Putamen (tissue), 1 donor: ENCODE measurements at places on chromosomes 1 and 21.

GRCh38 chr1:93427656-93428055, 20.3 kb upstream of the FNBP1L start:
- no peak for DNase-seq

DNA sequence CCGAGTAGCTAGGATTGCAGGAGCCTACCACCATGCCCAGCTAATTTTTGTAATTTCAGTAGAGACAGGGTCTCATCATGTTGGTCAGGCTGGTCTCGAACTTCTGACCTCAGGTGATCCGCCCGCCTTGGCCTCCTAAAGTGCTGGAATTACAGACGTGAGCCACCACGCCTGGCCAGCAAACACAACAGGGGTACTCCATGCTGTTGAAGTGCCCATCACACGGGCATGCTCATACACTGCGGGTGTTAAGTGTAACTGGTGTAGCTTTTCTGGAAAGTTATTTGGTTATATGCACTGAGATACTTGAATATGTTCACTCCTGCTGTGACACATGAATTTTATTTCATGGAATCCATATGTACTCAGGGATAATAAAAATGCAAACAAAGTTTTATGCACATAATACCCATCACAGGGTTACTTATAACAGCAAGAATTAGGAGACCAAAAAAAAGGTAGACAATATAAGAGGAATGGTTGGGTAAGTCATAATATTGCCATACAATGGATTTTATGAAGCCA, 9.2 kb downstream of the SRSF4 start:
- no peak for DNase-seq

- no peak for DNase-seq
These were observed 5.1 kb upstream of the GNG12 start for GRCh38 chr1:67838180-67838910.

GRCh38 chr1:206801467-206801866, 29.2 kb upstream of the IL10 start:
- no peak for DNase-seq

DNA sequence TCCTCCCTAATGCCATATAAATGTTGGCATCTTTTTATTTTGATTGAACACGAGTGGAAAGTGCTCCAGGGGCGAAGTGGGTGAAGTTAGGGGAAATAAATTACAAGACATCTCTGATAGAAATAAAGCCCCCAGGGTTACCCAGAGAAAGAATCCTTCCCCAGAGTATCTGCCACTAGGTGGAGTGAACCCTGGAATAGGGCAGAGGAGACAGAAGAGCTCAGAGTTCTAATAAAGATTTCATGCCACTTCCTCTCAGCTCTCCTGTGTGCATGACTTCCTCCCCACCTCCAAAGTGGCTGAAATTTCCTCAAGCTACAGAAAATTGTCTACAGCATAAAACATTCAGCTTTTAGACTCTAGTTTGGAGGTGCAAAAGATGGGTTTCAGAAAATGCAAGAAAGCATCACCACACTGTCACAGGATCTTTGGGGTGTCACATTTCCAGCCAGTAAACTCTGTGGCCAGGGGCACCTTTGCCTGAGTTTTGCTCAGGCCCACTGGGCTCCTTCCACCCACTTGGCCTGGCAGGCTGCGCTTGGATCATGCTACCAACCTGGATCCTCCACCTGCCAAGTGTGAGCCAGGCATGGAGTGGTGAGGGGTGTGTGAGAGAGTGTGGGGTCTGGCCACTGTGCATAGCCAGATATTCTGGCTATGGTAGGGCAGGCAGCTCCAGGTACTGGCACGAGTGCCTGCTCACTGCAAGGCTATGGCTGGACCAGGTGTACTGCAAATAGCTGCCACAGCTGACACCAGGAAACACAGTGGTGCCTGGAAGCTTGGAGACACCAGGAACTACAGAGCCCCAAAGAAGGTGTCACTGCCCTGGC, 208.8 kb upstream of the USP25 start:
- DNase-seq = no peak

DNA sequence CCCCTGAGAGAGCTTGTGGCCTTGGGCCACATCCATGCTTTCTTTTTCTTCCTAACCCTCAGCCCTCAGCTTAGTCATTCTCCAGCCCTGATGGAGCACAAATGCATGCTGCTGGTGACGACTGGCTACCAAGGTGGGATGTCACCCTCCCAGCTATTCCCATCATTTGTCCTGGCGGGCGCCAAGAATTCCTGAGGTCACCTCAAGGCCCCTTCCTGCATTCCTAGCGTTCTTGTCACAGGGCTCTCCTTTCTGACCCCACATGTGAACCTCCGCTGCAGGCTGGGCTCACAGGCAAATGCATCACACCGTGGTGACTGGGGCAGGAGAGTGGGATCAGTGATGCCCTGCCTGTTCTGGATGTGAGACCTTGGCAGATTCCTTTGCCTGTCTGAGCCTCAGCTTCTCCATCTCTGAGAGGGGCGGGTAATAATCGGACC, 53.4 kb upstream of the IFFO2 start:
- no peak for DNase-seq
